ENCODE measurements at places on chromosomes 2 and 18. TPM values are rescaled to one million over a fixed set of nuclear protein-coding genes. Genes with fewer than 3 reads are reported as not detected.

Gene MERTK
- 0.65 TPM for total RNA-seq

Gene ACADL
- 0.63 TPM for total RNA-seq

Gene HOXD4
- not detected for total RNA-seq

Gene FOXI3
- not detected for total RNA-seq

DNA sequence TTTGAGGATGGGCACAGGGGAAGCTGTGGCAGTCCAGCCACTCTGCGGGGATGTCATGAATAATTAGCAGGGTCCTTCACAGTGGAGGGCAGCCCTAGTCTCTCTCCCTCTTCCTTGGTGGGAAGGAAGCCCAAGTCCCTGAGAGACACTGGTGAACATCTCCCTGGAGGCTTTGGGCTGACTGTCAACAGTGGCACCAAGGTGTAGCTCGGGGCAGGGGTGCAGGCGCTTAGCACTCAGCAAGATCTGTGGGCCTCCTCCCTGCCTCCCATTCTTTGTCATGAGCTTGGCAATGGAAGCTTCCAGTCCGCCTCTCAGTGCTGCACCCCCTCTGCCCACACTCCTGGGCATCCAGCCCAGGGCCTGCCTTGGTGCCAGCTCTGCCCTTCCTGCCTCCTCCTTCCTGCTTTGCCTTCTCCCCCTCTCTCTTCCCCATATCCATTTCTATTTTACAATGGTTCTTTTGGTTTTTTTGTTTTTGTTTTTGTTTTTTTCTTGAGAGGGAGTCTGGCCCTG lies 59.4 kb downstream of the STEAP3 start:
- no peak for DNase-seq

DNA sequence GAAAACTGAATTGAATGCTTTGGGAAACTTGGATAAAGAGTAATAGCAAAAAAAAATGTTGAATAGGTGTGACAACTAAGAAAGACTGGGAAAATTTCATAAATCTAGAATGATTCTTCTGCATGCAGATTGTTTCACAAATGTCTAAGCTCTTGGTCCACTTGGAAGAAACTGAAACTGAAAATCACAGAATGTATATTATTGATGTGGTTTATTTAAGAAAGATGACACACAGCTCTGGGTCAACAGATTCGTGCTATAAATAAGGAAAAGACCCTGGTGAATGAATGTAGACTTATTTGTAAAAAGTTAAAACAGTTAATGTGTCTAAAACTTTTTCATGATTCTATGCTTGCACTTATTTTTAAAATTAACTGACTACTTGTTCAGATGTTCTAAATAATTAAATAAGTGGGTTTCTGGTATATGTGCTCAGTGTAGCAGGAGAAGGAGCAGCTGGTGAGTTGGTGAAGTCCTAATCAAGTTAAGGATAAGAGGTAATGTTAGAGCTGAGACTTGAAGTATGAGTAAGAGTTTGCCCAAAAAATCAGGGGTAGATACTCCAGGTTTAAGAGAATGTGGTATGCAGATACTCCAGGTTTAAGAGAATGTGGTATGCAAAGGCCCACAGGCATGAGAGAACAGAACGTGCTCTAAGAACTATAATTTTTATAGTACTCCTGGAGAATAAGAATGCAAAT lies 24.5 kb downstream of the UGP2 start:
- DNase-seq, result no peak

DNA sequence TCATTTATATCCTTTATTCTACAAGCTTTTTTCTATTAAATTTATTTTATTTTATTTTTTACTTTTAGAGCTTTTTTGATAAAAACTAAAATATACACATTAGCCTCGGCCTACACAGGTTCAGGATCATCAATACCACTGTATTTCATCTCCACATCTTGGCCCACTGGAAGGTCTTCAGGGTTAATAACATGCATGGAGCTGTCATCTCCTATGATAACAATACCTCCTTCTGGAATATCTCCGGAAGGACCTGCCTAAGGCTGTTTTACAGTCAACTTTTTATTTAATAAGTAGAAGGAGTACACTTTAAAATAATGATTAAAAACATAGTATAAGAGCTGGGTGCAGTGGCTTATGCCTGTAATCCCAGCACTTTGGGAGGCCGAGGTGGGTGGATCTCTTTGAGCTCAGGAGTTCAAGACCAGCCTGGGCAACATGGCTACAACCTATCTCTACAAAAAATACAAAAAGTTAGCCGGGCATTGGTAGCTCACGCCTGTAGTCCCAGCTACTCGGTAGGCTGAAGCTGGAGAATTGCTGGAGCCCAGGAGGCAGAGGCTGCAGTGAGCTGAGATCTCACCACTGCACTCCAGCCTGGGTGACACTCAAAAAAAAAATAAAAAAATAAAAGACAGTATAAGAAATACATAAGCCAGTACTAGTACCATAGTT lies 15.7 kb upstream of the DGUOK start:
- no peak for DNase-seq

DNA sequence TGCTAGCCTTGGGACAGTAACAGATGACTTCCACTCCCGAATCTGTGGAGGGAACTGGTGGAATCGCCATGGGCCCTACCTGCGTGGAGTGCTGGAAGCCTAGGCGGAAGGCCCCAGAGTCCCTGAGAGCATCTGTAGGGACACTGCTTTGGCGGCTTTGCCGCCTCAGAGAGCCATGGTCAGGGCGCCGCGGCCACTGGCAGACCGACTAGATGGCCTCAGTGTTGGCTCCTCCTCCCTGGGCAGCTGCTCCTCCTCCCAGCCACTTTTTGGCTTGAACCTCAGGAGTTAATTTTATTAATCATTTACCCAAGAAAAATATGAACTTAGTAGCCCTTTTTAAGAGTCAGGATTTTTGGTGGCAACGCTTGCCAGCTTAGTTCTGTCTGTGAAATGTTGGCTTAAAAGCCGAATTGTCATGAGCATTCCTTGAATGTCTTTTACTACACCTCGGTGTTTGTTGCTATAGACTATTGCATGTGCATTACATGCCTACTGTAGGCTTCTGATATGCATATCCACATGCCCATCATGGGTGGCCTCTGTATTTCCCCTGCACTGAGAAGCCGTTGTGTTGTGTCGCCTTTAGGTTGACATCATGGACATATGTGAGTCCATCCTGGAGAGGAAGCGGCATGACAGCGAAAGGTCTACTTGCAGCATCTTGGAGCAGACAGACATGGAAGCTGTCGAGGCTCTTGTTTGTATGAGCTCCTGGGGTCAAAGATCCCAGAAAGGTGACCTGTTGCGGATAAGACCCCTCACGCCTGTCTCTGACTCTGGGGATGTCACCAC lies 2.4 kb downstream of the KLF11 start:
- peak; percentile 16 for DNase-seq

DNA sequence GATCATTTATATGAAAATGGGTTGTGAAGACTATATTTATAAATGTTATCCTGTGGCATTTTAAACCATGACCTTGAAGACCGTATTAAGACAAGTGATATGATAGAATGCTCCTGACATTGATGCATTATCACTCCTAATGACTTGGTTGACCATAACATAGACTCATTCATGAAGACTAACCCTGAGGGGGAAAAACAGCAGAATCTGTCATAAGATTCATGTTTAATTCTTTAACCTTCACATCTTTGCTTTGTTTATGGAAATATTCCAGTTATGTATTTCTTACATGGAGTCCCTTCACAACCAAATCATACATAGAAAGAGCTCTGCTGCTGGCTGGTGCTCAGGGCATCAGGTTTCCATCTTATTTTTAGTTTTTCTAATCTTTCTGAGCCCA lies 78.4 kb downstream of the CTNNA2 start:
- DNase-seq, result no peak

DNA sequence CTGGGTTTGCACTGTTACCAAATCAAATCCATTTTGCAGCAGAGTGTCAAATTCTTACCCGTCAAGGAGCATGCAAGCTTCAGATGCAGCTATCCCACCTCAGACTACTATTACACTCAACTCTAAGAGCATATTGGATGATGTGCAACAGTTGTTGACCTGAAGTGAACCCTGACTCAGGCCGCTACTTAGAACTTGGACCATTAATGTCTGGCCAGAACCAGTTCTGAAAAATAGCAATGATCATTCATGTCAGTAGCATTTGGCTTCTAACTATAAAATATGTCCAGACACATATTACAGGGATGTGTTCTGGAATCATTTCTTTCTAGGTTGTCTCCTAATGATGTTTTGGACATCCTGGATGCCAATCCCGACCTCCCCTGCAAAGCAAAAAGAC lies 135.5 kb upstream of the PKDCC start:
- DNase-seq, result peak; percentile 58

GRCh38 chr18:23143016-23143814 lies 7.9 kb downstream of the CABLES1 start:
- DNase-seq, result peak; percentile 62

DNA sequence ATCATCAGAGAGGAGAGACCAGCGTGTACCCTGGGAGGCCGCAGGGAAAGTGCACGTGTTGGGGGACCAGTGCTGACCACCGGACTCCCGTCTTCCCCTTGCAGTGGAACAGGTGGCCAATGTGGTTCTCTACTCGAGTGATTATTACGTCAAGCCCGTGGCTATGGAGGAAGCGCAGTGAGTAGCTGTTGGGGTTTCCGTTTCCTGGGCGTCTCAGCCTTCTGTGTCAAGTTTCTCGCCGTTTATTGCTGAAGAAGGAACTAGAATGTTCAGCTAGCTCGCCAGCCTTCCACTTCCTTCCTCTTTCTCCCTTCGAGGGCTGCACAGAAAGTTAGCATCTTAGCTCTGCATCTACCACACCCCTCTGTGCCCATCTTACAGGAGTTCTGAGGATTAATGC lies 22.8 kb upstream of the DGKD start:
- DNase-seq, result no peak

DNA sequence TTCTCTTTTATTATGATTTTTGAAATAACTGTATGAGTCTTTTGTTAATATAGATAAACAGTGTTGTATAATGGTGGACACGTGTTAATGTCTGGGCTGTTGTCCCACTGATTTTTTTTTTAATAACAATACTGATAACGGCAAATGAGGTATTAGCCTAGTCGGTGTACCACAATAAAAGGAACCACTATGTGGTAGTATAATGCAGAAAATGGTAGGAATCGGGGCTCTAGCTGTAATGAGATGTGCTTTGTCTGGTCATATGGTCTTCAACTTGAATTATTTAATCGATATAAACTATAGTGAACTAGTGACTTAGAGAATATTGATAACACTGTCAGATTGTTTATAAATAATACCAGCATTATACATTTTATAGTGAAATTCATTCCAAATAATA lies 517.9 kb upstream of the SPHKAP start:
- peak; percentile 65 for DNase-seq

- no peak for DNase-seq
Measured at GRCh38 chr18:43525169-43525568, 247.9 kb upstream of the SYT4 start.

DNA sequence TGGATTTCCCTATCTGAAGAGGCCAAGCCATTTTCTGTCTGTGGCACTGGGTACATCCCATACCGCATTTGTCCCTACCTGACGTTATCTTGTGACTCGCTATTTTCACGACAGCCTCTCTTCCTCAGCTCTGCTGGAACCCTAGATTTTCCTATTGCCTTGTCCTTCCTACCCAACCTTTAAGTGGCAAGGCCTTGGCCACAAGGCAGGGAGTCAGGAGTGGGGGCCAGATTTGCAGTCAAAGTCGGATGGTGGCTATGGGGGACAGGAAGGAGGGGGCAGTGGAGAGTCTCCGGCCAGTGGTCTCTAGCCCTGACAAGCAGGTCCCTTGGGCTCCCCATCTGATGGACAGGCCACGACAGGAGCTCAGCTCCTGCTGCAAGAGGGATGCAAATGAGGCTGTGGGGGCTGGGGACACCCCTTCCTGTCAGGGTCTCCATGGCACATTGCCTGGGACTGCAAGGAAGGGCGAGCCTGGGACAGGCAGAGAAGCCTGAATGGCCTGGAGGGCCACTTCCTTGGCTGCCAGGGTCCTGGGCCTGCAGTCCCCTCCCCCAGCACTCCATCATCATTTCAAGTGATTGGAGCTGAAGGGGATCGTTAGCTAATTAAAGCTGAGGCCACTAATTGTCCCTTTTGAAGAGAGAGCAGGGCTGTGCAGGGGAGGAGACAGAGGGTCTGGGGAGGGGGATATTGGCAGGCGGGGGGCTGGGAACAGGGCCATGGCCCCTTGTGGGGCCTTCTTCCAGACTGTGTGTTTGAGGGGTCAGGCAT lies 6.3 kb upstream of the ECEL1 start:
- no peak for DNase-seq

GRCh38 chr2:37767959-37768925 lies 96.8 kb upstream of the CDC42EP3 start:
- peak; percentile 95 for DNase-seq

GRCh38 chr18:48898521-48898920 lies 52.2 kb downstream of the SMAD7 start:
- DNase-seq, result no peak

DNA sequence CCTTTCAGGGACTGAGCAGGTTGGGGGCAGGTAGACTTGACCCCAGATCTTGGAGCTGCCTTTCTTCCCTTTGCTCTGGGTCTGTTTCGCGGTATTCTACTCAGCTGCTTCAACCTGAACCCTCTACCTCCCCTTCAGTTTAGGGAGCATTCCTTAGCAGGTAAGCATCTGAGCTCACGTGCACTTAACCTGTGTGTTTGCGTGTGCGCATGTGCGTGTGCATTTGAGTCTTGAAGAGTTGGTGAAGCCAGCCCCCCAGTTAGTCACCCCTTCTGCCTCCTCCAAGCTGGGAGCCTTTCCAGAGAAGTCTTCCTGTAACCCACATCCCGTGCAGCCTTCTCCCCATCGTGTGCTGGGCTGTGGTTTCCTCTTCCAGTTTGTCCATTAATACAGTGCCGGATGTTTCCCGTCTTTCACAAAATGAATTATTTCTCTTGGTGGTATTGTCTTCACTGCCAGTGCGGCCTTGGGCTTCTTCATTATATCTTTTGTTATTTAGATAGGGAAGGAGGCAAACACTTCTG lies 33.2 kb downstream of the B3GNT2 start:
- no peak for DNase-seq

GRCh38 chr2:11411768-11412448 lies 54.1 kb downstream of the E2F6 start:
- peak; percentile 76 for DNase-seq

- no peak for DNase-seq
Measured at GRCh38 chr18:69898241-69898861, 49.3 kb downstream of the CD226 start.

DNA sequence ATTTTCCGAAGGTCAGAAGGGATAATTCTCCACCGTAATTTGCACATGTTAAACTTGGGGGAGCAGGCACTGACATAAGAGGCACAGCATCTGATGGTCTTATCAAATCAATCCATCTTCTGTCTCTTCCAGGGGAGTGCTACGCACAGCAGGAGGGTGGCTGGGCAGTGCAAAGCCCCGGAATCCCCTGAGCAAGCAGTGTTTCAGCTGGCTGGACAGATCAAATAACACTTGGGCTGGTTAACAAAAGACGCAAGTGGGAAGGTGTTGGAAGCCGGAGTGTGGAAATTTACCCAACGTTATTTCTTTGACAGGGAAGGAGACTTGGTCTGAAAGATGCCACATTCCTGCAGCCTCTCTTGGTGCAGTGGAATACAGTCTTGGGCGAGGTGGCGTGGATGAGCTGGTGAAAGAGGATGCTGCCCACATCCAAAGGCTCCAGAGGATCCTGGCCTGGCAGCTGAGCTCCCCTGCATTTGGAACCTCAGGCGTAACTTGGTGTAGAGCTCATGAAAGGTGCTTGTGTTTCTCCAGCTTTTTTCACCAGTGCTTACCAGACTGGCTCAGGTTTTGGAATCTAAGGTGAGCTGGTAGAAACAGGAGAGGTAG lies 103.0 kb downstream of the MAPK4 start:
- no peak for DNase-seq

Measured in fibroblast of the aortic adventitia (primary cell).